H1 (cell line): ENCODE measurements at places on chromosomes 12 and 14. TPM values are rescaled to one million over a fixed set of nuclear protein-coding genes. Genes with fewer than 3 reads are reported as not detected.

GRCh38 chr12:7369274-7369729 lies 65.4 kb downstream of the ACSM4 start:
- H3K4me1 ChIP-seq = no peaks in the 10 kb centered on the region
- no peaks in the 10 kb centered on the region for H3K36me3 ChIP-seq
- no peaks in the 10 kb centered on the region for H3K27me3 ChIP-seq
- H3K4me3 ChIP-seq = no peak overlapping the region
- DNase-seq = no peak

- H3K27me3 ChIP-seq = peaks cover 38% of the 10 kb centered on the region
- H3K4me3 ChIP-seq = no peak overlapping the region
- peaks cover 21% of the 10 kb centered on the region for H3K4me1 ChIP-seq
- H3K27ac ChIP-seq = no peak overlapping the region
These were observed 7.0 kb downstream of the TAMALIN start for GRCh38 chr12:52013626-52014310.

- H3K27ac ChIP-seq = no peak overlapping the region
- DNase-seq = no peak
- 0 out of 2 replicates have a peak, but pooled peaks cover 3% of the 10 kb centered on the region for H3K4me1 ChIP-seq
- no peak overlapping the region for H3K4me3 ChIP-seq
- H3K27me3 ChIP-seq = no peaks in the 10 kb centered on the region
- H3K36me3 ChIP-seq = no peaks in the 10 kb centered on the region
These were observed 199.8 kb downstream of the TMX1 start for GRCh38 chr14:51439896-51440295.

- H3K36me3 ChIP-seq = no peaks in the 10 kb centered on the region
- H3K27ac ChIP-seq = no peak overlapping the region
- H3K27me3 ChIP-seq = no peaks in the 10 kb centered on the region
- DNase-seq = no peak
These were observed 58.6 kb downstream of the SERPINA3 start for GRCh38 chr14:94670692-94671285.

GRCh38 chr14:96629558-96630222 lies 127.5 kb downstream of the PAPOLA start:
- no peak for DNase-seq
- no peak overlapping the region for H3K4me3 ChIP-seq
- H3K36me3 ChIP-seq = no peaks in the 10 kb centered on the region
- H3K27me3 ChIP-seq = no peaks in the 10 kb centered on the region
- no peak overlapping the region for H3K27ac ChIP-seq

- peaks cover under 1% of the 10 kb centered on the region; the same call in 1 of the 2 replicates for H3K4me1 ChIP-seq
- DNase-seq = no peak
- no peaks in the 10 kb centered on the region for H3K27me3 ChIP-seq
- H3K36me3 ChIP-seq = no peaks in the 10 kb centered on the region
- H3K4me3 ChIP-seq = no peak overlapping the region
- H3K27ac ChIP-seq = no peak overlapping the region
These were observed 17.1 kb upstream of the MDM1 start for GRCh38 chr12:68349220-68349621.

DHRS4 gene
- 16.2 and 19.2 TPM in 2 replicates for total RNA-seq
